ENCODE measurements at places on chromosomes 16 and 17. TPM values are rescaled to one million over a fixed set of nuclear protein-coding genes. Genes with fewer than 3 reads are reported as not detected.

NFE2L1 gene
- total RNA-seq, result 191 TPM

KCNJ16 gene
- 0.66 TPM for total RNA-seq

PRM3 gene
- total RNA-seq, result not detected

ODAD4 gene
- total RNA-seq, result 0.51 TPM

SOCS1 gene
- 10.6 TPM for total RNA-seq

CHST6 gene
- total RNA-seq, result not detected

ITGAX gene
- total RNA-seq, result 9.2 TPM

MYO15B gene
- 91.8 TPM for total RNA-seq

KRT15 gene
- not detected for total RNA-seq

TAF15 gene
- 72.4 TPM for total RNA-seq

EVPLL gene
- not detected for total RNA-seq

SEZ6 gene
- not detected for total RNA-seq

HIGD1B gene
- total RNA-seq, result not detected

SPNS3 gene
- total RNA-seq, result 1.7 TPM

EME1 gene
- total RNA-seq, result not detected

SCIMP gene
- total RNA-seq, result 17.0 TPM

NPIPA5 gene
- total RNA-seq, result 21.6 TPM

ELMO3 gene
- total RNA-seq, result 0.98 TPM

SLC38A8 gene
- not detected for total RNA-seq

SMTNL2 gene
- total RNA-seq, result 1.5 TPM

C17orf100 gene
- not detected for total RNA-seq

C17orf107 gene
- 1.3 TPM for total RNA-seq

MYH2 gene
- not detected for total RNA-seq

Measured in subcutaneous adipose tissue (tissue), 4 donors.